ENCODE measurements at places on chromosomes 16 and 17.

GRCh38 chr17:47013341-47013740 lies 34.3 kb upstream of the RPRML start:
- DNase-seq, result no peak

GRCh38 chr16:694187-694862 lies 4.1 kb upstream of the WDR24 start:
- no peak for DNase-seq

DNA sequence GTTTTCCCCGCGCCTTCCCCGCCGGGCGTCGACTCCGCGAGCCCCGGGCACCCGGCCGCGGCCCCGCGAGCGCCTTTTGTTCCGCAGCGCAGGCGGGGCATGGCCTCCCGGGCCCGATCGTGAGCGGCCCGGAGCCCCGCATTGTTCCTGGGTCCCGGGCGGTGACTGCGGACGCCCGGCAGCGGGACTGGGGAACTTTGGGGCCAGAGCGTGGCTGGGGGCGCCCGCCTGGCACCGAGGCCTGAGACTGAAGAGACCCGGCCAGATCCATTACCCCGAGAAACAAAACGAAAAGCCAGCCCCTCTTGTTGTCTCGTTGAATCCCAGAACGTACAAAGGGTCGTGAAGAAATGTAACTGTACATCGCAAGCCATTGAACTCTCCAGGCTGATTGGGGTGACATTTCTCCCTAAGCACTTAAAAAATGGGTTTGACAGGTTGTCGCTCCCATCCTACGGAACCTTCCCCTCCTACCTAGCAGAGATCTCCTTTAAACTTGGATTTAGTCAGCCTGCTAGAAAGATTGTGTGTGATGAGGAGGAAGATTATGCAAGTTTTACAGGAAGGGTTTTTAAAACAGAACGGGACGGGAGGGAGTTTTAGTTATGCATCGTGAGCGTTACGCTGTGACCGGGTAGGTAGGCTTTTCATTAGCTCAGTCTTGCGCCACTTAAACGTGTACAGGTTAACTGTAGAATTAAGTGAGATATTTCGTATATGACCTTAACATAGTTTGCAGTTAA lies 825 bp downstream of the METTL9 start:
- DNase-seq, result peak; percentile 20

GRCh38 chr17:56912105-56912999 lies 1.5 kb downstream of the TRIM25 start:
- DNase-seq, result no peak

- no peak for DNase-seq
Measured at GRCh38 chr16:84303023-84303422, 8.3 kb downstream of the WFDC1 start.

Data from NCI-H345 (cell line).